Effector memory CD4-positive, alpha-beta T cell (primary cell): ENCODE measurements at places on chromosomes 5 and 9.

GRCh38 chr5:178590141-178590923 is at the start of gene COL23A1:
Gene COL23A1, minus strand, starts transcription at chr5:178590393.
- DNase-seq: no peak

GRCh38 chr5:112290691-112291090 is 128.4 kb downstream of the EPB41L4A start:
- DNase-seq: no peak

GRCh38 chr5:68264024-68264956 is 48.7 kb downstream of the PIK3R1 start:
- no peak for DNase-seq

DNA sequence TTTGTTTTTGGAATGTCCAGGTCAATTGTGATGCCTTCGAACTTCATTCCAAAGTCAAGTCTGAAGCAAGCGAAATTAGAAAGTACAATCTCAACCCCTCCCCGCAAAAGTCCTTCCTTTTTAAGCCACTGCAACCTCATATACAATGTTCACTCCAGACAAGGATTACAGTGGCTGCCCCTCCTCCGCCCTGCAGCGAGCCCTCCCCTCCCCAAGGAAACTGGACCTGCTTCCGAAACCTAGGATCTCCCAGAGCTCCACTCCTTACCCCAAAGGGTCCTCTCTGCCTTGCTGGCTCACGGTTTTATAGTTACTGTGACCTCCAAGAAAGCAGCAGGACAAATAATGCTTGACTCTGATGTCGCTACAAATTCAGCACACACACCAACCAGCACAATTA is 10.4 kb downstream of the LRRC14B start:
- DNase-seq: no peak

DNA sequence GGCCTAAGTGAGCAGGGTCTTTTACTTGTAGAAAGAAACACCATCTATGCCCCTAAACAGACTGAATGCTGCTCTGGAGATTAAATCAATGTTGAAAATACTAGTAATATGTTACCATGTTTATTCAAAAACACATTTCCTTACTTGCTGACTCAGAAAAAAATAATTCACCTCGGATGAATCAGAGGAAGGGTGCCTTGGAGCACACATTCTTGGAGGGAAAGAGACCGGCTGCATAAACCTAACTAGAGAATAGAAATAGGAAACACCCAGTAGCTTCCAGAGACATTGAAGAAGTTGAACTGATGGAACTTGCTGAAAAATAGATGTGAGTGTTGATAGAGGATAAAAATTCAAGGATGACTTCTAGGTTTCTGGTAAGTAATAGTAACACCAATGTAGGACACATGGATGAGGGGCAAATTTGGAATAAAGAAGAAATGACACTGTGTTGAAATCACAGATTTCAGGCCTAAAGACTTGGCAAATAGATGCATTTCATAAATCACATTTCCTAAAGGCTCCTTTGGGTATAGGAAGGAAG is 76.9 kb upstream of the MINAR2 start:
- DNase-seq: no peak

- DNase-seq: no peak
Measured at GRCh38 chr9:112169368-112169767, 5.7 kb downstream of the SUSD1 start.

DNA sequence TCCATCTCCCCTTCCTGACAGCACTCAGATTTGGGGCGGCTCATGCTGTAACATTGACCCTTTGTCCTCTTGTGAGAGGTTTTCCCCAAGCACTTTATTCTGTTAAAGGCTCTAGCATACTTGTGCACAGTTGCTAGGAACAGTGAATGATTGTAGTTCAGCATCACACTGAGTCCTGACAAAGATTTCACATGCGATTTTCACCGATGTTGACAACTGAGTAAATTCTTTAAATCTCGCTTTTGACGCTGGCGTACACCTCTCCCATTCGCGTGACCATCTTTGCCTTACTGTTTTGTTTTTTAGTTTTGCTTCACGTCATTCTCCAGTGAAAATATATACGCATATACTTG is 780 bp downstream of the CDC37L1 start:
- DNase-seq: no peak

DNA sequence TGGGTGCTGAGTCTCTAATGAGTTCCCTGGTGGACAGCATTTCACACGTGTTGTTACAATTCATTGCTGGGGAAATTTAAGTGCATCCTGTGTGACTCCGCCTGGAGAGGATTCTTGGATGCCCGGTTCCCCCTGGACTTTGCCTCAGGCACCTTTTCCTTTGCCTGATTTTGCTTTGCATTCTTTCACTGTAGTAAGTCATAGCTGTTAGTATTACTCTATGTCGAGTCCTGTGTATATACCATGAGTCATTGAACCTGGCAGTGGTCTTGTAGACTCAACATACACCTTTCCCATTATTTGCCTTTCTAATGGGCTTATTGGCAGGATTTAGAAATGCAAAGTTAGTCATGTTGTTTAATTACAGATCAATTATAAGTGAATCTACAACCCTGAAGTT is 81.9 kb upstream of the DHFR start:
- DNase-seq: no peak

DNA sequence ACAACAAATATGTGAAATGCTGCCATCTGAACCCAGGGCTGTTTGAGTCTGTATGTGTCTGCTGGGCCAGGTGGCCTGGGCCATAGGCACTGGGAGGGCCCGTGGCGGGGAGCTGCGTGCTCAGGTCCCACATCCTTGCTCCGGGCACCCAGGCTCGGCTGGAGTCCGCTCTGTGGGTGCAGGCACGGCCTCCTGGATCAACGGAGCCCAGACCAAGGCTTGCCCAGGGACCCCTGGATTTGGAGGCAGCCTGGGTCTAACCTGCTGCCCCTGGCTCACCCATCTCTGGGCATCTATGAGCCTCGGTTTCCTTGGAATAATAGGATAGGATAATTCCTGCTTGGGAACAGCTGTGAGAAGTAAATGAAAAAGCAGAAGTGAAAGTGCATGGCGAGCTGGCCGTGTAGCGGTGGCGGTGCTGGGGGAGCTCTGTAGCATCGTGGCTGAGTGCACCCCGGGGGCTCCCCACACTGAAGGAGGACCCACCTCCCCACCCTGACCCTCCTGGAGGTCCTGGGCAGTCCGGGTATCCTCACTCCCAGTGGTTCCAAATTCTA is 1.2 kb downstream of the CDHR2 start:
- DNase-seq: no peak

- no peak for DNase-seq
Measured at GRCh38 chr5:8458038-8458383, 589.1 kb downstream of the MTRR start.

DNA sequence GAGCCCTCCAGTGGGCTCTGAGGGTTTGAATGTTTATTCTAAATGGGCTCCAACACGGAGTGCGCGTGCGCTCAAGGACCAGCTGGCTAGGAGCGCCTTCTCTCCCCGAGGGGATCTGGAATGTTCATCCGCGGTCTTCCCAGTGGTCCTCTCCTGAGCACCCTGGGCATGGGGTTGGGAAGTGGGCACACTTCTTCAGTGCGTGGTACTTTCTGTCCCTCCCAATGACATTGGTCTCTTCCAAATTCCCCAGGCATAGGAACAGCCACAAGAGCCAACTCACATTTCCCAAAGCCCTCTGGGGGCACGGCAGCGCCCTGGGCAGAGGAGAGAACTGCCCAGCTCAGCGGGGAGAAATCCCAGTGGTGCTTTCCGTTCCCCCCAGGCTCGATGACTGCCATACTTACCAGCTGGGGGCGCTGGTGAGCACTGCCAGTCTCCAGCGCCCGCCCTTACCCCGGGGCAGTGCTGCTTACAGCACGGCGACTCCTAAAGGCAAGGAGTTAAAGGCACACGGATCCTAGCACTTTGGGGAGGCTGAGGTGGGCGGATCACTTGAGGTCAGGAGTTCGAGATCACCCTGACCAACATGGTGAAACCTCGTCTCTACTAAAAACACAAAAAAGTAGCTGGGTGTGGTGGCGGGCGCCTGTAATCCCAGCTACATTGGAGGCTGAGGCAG is 29.9 kb upstream of the OBP2B start:
- DNase-seq: peak; percentile 27

DNA sequence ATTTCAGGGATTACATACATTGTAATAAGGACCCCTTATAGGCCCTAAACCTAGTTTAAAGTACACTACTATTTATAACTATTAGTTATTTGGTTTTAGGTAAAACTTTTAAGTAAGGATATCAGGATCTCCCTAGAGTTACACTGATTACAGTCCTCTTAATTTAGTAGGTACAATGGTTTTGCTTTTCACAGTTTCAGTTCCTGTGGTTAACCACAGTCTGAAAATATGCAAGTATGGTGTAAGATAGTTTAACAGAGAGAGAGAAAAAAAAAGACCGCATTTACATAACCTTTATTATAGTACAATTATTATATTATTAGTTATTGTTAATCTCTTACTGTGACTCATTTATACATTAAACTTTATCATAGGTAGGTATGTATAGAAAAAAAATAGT is 725.3 kb upstream of the PTPRD start:
- DNase-seq: no peak

DNA sequence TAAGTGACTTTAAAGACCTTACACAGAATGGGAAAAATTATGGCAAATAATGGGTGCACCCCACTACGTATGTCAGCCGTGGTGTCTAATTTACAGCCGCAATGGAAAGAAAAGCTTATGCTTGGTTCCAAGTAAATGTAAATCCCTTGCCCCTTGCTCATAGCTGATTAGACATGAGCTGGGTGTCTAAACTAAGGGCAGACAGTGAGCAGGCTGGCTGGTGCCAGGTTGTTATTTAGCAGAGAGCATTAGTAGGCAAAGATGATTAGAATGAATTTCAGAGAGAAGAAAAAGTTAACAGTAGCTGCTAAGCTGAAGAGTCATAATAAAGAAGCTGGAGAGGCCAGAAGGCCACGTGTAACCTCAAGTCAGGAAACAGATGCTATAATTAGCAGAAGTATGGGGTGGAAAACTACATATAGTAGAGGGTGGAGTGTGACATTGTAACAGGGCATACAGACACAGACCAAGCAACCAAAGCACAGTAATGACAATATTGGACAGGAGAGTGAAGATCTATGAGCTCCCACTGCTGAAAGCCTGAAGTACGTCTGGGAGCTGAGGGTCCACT is 257.7 kb downstream of the MCTP1 start:
- no peak for DNase-seq

- no peak for DNase-seq
Measured at GRCh38 chr5:72463449-72464052, 43.7 kb downstream of the ZNF366 start.

GRCh38 chr5:145697251-145697990 is 137.7 kb downstream of the PRELID2 start:
- no peak for DNase-seq

GRCh38 chr9:36985769-36986467 is 48.1 kb downstream of the PAX5 start:
- no peak for DNase-seq

DNA sequence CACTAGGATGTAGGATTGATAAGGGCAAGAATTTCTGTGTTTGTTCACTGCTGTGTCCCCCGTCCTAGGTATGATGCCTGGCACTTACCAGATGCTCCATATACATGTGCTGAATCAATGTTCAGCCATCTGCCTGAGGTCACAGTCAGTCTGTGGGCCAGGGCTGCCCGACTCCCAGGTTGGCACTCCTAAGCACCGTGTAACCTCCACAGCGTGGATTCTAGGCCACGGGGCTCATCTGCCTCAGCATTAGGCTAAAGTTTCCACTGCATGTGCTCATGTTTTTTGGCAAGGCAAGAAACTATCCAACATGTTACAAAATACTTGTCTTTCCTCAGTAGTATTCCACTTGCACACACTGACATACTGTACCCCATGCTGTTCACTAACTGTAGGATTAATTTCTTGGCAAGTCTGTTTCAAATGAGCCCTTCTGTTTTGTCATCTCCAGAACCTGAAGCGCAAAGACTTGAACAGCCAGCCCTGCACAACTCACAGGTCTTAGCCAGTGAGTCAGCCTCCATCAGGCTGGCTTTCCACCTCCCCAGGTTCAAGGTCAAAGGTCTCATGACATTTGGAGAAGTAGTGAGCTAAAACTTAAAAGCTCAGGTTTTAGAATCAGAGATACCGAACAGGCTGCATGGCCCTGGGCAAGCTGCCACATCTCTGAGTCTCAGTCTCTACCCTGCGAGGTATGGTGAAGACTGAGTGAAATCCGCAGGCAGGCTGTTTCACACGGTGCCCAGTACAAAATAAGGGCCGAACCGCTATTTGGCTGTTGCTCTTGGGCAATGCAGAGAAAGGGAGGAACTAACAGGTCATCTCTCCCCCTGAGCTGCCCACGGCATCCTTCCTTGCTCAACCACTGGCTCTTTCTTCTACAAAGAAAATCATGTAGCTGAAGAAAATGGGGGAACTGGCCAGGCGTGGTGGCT is 7.2 kb downstream of the TOR1A start:
- no peak for DNase-seq

- DNase-seq: no peak
Measured at GRCh38 chr9:18256568-18256967, 217.4 kb upstream of the ADAMTSL1 start.

DNA sequence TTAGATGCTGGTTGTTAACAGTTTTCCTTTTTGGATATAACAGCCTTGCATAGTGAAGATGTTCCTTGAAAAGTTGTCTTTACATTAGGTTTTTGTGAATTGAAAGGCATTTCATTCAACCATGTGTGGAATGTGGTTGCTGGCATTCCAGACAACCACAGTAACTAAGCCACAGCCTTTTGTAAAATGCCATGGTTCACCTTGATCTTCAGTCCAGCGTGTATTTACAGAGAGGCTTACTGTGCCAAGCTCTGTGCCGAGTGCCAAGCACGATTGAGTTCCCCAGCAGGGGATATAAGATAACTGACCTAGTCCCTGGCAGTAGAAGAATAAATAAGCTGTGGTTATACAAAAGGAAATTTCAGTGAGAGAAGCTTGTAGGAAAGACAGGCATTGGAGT is 4.9 kb downstream of the EXOSC2 start:
- no peak for DNase-seq

DNA sequence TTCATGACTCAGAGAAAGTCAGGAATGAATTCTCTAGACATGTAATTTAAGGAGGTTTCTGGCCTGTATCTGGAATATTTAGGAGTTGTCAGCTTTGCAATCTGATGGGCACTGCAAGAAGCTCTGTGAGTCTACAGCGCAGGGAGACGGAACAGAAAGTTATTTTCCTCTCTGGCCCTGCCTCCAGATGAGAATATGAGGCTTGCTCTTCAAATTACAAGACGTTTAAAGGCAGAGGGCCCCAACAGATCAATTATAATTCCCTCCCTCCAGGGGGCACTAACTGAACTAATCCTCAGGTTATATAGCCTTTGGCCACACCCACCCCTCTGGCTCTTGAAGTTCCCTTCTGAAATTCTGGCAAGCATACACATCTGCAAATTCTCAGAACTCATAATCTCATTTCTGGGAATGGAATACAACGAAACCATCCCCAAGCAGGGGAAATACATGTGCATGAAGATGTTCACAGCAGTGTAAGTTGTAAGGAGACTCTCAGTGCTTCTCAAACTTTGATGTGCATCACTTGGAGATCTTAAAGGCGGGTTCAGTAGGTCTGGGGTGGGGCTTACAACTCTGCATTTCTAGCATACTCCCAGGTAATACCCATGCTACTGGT is 307.6 kb downstream of the CWC27 start:
- no peak for DNase-seq

DNA sequence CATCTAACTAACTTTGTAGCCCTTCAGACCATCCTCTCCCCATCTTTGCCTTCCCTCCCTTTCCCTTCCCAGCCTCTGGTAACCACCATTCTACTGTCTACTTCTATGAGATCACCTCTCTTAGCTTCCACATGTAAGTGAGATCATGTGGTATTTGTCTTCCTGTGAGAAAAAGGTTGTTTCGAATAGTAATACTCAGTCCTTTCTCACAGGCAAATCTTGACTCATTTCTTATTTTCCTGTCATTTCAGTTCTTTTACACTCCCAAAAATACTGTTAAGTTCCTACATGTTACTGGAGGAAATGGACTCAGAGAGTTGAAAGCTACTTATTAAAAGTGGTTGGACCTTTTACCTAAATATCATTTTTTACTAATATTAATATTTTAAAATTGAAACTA is 82.1 kb downstream of the SLF1 start:
- DNase-seq: no peak
